ENCODE measurements at places on chromosomes 1 and 21. TPM values are rescaled to one million over a fixed set of nuclear protein-coding genes. Genes with fewer than 3 reads are reported as not detected.

The ZRANB2 gene
- polyA plus RNA-seq, result 47.9 TPM

The EPS15 gene
- 10.9 TPM for polyA plus RNA-seq

The NOS1AP gene
- 0.25 TPM for polyA plus RNA-seq

The EGLN1 gene
- polyA plus RNA-seq, result 57.7 TPM

The LRRC71 gene
- 0.14 TPM for polyA plus RNA-seq

The VAV3 gene
- 9.1 TPM for polyA plus RNA-seq

The RGS1 gene
- not detected for polyA plus RNA-seq

The C2CD4D gene
- not detected for polyA plus RNA-seq

The IGSF9 gene
- polyA plus RNA-seq, result 0.54 TPM

The CD2 gene
- not detected for polyA plus RNA-seq

The RIMS3 gene
- 1.5 TPM for polyA plus RNA-seq

The LRRC39 gene
- polyA plus RNA-seq, result 0.45 TPM

The FAM72D gene
- polyA plus RNA-seq, result 12.9 TPM

The TNFSF4 gene
- polyA plus RNA-seq, result 0.06 TPM

The MSH4 gene
- 0.03 TPM for polyA plus RNA-seq

The PTGS2 gene
- polyA plus RNA-seq, result 6.9 TPM

The ADIPOR1 gene
- polyA plus RNA-seq, result 51.4 TPM

The KCND3 gene
- polyA plus RNA-seq, result 0.04 TPM

The C1orf185 gene
- polyA plus RNA-seq, result not detected

The CHRM3 gene
- 0.15 TPM for polyA plus RNA-seq

The AADACL3 gene
- polyA plus RNA-seq, result not detected

The CELA2A gene
- not detected for polyA plus RNA-seq

The WLS gene
- 10.9 TPM for polyA plus RNA-seq

The NPHS2 gene
- not detected for polyA plus RNA-seq
